Activated CD4-positive, alpha-beta T cell treated with anti-CD3 and anti-CD28 coated beads, Interleukin-2, amount 10 ng/mL, durations not matched to agents 7 days and 5 days (primary cell): ENCODE measurements at places on chromosomes 3 and 15. TPM values are rescaled to one million over a fixed set of nuclear protein-coding genes. Genes with fewer than 3 reads are reported as not detected.

DNA sequence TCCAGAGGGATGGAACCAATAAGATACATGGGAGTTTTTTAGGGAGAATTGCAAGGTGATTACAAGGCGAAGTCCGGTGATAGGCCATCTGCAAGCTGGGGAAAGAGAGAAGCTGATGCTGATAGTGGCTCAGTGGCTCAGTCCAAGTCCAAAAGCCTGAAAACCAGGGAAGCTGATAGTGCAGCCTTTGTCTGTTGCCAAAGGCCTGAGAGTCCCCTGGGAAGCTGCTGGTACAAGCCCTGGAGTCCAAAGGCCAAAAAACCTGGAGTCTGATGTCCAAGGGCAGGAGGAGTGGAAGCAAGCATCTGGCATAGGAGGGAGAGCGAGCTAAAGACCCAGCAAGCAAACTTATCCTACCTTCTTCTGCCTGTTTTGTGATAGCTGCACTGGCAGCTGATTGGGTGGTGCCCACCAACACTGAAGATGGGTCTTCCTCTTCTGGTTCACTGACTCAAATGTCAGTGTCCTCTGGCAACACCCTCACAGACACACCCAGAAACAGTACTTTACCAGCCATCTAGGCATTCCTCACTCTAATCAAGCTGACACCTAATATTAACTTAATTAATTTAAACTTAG is 16.7 kb downstream of the TFG start:
- DNase-seq: no peak

TUSC7 gene
- total RNA-seq: not detected

DNA sequence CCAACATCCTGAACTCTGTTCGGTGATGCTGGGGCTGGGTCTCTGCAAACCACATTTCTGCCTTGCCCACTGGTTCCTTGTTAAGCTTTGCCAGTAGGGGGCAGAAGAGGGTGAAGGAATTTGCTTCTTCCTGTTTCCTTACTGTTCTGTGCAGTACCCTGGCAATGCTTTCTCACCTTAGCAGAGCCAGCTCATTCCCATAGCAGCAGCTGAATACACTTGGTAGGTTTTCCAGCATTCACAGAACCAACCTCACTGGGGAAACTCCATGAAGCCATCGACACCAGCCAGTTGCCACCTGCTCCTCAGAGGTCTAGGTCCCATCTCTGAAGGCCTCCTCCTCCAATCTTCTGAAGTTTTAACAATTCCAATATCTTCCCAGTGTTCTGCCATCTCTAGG is 308.4 kb downstream of the PDCD6IP start:
- peak; percentile 26 for DNase-seq

ECE2 gene
- total RNA-seq: not detected

DNA sequence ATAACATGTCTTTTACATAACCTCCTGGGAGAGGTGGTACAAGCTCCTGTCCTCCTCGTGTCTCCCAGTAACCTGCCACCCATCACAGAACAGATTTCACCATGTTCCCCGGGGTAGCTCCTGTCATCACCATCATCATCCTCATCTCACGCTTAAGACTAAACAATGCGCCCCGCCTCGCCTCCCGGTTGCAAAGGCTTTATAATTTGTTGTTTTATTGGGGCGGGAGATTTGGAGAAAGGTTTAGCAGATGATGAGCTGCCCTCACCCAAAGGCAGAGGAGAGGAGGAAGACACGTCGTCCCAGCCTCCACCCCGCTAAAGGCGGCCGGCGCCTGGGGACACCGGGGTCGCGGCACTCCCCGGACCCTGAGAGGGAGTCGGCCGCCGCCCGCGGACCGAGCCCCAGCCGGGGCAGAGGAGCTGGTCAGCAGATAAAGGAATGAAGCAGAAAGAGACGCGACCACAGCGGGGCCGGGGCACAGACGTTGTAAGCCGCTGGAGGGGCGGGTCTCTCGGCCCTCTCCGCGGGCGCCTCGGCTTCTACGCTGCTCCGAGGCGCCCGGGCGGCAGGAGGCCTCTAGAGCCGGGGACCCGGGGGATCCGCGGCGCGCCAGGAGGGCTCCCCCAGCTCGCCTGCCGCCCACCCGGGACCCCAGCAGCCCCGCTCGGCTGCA is 589 bp downstream of the HERC1 start:
- peak; percentile 42 for DNase-seq

CPLX3 gene
- 0.19 TPM for total RNA-seq

GRCh38 chr3:138118612-138119422 is 3.4 kb upstream of the DZIP1L start:
- peak; percentile 68 for DNase-seq

DNA sequence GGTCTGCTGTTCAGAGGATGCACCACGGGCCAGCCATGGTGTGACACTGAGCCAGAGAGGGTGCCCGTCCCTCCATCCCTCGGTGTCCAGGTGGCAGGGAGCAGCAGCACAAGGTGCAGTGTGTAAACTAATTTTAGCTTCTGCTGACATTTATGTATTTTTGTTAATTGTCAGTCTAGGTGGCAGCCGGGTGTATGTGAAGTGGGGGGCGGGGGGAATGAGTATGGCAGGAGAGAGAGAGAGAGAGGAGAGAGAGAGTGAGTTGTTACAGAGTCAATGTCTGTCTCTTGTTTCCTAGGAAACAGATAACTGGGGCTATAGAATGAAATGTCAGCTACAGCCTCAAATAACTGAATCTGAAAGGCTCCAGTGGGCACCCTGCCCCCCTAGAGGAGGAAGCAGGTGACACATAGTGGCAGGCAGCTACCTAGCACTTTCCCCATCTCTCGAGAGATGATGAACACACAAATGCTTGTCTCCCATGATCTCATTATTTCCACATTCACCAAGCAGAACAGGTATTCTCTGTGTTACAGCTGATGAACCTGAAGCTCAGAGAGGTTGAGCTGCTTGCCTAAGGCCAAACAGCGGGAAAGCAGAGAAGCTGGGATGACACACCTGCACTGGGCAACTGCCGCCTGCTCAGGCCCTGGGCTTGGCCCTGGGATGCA is 24.7 kb downstream of the RASGRF1 start:
- no peak for DNase-seq

DNA sequence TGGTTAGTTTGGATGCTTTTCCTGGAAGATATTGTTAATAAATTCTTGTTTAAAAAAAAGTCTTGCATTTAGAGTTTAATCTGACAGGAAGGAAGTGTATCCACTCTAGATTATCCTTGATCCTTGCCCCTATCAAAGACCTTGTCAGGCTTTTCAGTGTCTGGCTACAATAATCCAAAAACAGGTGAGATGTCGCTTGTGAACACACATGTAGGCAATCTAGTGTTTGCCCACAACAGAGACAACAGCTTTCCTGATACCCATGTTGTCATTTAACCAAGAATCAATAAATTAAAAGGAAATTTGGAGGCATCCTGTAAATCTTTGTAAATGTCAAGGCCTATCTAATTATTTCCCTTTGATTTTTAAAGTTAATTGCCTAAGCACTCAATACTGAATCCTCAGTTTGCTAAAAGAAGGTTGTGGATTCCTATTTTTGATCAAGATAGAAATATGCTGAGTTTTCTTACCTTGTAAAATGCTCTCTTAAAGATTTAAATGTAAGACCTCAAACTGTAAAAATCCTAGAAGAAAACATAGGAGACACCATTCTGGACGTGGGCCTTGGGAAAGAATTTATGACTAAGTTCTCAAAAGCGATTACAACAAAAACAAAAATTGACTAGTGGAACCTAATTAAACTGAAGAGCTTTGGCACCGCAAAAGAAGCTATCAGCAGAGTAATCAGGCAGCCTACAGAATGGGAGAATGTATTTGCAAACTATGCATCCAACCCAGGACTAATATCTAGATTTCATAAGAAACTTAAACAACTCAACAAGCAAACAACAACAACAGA is 207.7 kb downstream of the NAALADL2 start:
- no peak for DNase-seq

ERICH6 gene
- 0.81 TPM for total RNA-seq

DNA sequence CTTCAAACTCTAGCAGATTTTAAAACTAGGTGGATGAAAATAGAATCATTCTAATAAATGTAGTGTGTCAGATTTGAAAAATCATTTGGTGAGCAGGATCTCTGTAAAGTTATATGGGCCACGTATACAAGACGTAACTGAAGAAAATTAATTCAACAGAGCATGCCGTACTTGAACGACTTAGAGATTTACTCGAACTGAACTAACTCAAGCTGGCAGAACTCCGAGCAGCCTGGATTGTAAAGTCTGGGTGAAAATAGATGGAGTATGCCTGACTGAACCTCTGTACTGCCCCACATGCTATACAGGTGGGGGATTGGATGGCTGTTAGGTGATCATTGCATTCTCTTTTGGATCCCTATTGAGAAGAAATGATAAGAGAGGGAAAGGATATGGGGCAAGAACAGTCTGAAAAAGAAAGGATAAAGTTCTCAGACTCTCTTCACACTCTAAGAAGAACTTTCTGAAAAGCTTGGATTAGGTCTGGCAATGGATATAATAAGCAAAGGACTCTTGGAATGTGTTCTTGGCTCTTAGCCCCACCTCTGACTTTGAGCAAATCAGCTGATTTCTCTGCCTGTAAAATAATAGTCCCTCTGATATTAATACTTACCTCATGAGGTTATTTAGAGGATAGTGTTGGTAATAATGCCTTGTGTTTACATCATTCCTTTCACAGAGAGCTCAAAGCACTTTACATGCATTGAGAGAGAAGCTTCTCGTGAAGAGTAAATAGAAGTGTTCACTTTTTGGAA is 147.5 kb downstream of the FILIP1L start:
- DNase-seq: no peak

GRCh38 chr3:196686436-196686835 is 25.6 kb downstream of the CEP19 start:
- DNase-seq: no peak

DNA sequence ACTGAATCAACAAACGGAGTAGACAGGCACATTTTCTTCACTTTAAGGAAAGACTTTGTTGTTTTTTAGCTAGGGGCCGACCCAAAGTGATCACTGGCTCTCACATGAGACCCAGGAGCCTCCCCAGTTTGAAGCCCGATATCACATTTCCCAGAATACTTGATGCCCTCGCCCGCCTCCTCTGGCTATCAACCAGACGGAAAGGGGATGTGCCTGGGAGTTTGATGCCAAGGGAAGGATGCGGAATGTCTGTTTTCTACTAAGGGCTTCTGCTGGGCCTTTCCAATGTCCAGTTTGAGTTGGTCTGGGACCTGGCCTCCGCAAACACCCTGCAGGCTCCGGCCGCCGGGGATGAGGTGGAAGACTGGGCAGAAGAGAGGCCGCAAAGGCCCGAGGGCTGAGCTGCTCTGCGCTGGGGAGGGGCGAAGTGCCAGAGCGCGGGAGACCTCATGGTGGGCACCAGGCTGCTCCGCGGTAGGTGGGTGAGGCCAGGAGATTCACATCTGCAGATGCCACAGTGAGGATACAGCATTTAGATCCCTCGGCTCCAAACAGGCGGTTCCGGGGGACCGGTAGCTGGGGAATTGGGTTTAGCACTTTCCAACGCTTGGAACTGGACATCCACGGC is 491 bp upstream of the ZNF774 start:
- DNase-seq: no peak

- DNase-seq: no peak
These were observed 490.1 kb upstream of the ARRDC4 start for GRCh38 chr15:97470417-97470816.

GRCh38 chr15:32774022-32774421 is 56.2 kb downstream of the GREM1 start:
- DNase-seq: no peak

ITGA11 gene
- 1.1 TPM for total RNA-seq

GRCh38 chr3:11591002-11591355 is 52.7 kb downstream of the VGLL4 start:
- DNase-seq: no peak

- no peak for DNase-seq
These were observed 46.8 kb upstream of the VILL start for GRCh38 chr3:37943631-37944314.

SAMMSON gene
- not detected for total RNA-seq

LYSMD2 gene
- total RNA-seq: 23.6 TPM

GRCh38 chr3:21750080-21750696 is 822 bp downstream of the ZNF385D start:
- no peak for DNase-seq

DNA sequence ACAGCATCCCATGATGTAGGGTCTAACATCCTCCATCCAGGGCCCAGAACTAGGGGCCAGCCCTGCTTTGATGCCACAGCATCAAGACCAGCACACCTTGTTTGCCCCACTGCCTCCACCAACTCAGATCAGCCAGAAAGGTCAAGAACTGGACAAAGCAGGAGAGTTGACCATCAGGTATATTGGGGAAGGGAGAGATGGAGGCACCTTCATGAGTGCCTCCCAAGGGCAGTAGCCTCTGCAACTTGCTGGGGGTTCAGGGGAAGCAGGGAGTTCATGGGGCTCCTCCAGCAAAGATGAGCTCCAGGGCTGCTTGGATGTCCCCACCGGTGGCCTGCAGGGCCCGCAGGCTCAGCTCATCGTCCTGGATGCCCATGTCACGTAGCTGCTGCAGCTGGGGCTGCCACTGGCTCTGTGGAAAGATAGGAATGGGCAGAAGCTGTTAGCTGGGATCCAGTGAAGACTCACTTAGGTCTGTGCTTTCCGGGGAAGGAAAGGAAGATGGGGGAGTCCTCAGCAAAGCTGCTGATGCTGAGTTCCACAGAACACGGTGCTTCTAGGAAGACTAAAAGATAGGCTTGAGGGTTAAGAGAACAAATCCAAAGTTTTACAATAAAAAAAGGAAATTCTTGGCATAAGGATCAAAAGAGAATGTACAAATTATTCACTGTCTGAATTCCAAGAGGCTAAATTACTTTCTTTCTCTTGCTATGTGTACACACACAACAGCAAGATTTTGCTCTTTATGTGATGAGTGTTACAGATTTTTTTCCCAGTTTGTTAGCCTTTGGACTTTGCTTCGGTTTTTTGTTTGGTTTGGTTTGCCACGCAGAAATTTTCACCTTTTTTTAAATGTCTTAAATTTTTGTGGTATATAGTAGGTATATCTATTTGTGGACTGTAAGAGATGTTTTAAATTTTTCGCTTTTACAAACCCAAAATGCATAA is 12.3 kb upstream of the SEMA7A start:
- DNase-seq: no peak

DNA sequence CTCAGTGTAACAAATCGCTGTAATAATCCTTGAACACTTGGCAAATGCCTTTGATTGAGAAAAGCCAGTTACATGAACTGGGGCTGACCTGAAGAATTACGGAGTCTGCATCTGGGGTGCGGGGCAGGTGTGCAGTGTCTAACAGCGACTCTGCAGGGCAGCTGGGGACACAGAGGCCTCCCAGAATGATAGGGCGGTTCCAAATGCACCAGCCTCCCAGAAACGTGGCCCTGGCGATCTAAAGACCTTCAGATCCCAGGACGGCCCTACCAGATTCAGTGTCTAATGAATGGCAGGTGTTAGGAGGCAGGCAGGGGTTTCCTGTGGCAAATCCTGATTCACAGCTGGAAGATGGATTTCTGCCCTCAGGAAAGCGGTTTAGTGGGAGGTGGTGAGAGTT is 100.5 kb upstream of the RGMA start:
- DNase-seq: no peak

DNA sequence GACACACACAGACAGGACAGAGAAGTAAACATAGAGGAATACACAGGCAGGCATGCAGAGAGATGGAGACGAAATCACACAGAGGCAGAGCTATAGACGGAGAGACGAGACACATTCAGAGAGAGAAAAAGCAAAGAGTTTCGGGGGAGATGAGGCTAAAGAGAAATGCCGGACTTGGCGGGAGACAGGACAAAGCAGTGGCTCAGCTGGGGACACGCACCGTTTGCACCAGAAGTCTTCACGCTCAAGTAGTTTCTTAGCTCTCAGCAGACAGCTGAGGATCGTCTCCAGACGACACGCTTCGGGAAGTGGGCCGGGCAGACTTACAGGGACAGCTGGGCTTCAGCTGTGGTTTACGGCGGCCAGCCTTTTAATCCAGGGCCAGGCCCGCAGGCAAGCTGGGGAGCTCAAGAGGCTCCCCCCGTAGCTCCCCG is 56.2 kb upstream of the DLG1 start:
- DNase-seq: no peak

INKA1 gene
- total RNA-seq: 0.60 TPM
